ENCODE measurements at places on chromosomes 4 and X. TPM values are rescaled to one million over a fixed set of nuclear protein-coding genes. Genes with fewer than 3 reads are reported as not detected.

- DNase-seq: no peak
- H3K27me3 ChIP-seq: no peaks in the 10 kb centered on the region
- peaks cover 17% of the 10 kb centered on the region for H3K4me1 ChIP-seq
- H3K4me3 ChIP-seq: no peak overlapping the region
- no peaks in the 10 kb centered on the region for H3K36me3 ChIP-seq
- no peak overlapping the region for H3K27ac ChIP-seq
Measured at GRCh38 chr4:119106036-119107000, 29.3 kb upstream of the MYOZ2 start.

- no peak for DNase-seq
- H3K27me3 ChIP-seq: no peaks in the 10 kb centered on the region
- no peak overlapping the region for H3K27ac ChIP-seq
- H3K4me3 ChIP-seq: no peak overlapping the region
Measured at GRCh38 chrX:109345856-109346255, 136.0 kb downstream of the GUCY2F start.

NBDY gene
- total RNA-seq: 5.8 TPM

DNA sequence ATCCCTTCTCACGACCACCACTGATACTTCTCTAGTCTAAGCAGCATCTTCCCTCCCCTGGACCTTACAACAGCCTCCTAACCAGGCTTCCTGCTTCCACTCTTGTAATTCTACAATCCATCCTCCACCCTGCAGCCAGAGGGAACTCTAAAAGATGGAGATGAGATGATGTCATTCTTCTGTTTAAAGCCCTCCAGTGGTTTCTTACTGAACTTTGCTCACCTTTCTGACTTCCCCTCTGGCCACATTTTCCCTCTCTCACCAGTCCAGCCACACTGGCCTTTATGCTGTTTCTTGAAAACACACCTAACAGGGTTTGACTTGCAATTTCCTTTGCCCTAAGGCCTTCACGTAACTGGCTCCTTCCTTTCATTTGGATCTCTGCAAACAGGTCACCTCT is 191.4 kb upstream of the NHS start:
- no peaks in the 10 kb centered on the region for H3K36me3 ChIP-seq
- no peak overlapping the region for H3K27ac ChIP-seq
- H3K4me1 ChIP-seq: no peaks in the 10 kb centered on the region
- H3K27me3 ChIP-seq: no peaks in the 10 kb centered on the region

GCNA gene
- 2.3 TPM for total RNA-seq

DNA sequence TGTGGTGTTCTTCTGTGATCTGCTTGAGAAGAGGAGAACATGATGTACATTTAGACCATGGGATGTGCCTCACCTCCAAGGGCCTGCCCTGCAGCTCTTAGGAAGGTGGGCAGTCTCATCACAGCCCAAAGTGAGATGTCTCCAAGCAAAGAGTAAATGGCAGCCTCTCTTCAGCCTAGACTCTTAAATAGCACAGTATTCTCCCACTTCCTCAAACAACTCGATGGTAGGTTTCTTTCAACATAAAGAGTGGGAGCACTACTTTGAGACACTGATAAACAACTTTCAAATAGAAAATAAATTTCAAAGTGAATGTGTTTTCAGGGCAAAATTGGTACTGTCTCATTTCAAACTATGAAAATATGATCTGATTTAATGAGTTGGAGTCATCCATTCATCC is 35.2 kb downstream of the EDNRA start:
- no peak overlapping the region for H3K27ac ChIP-seq
- H3K27me3 ChIP-seq: no peaks in the 10 kb centered on the region
- no peak for DNase-seq
- no peaks in the 10 kb centered on the region for H3K36me3 ChIP-seq
- H3K4me3 ChIP-seq: no peak overlapping the region

- peak overlapping the region; percentile 83 for H3K27ac ChIP-seq
- peak overlapping the region; percentile 44 for H3K4me3 ChIP-seq
- no peaks in the 10 kb centered on the region for H3K27me3 ChIP-seq
- H3K36me3 ChIP-seq: no peaks in the 10 kb centered on the region
- peaks cover 10% of the 10 kb centered on the region for H3K4me1 ChIP-seq
Measured at GRCh38 chr4:113293043-113293560, 243.6 kb downstream of the ANK2 start.

SYP gene
- total RNA-seq: 0.17 TPM

DNA sequence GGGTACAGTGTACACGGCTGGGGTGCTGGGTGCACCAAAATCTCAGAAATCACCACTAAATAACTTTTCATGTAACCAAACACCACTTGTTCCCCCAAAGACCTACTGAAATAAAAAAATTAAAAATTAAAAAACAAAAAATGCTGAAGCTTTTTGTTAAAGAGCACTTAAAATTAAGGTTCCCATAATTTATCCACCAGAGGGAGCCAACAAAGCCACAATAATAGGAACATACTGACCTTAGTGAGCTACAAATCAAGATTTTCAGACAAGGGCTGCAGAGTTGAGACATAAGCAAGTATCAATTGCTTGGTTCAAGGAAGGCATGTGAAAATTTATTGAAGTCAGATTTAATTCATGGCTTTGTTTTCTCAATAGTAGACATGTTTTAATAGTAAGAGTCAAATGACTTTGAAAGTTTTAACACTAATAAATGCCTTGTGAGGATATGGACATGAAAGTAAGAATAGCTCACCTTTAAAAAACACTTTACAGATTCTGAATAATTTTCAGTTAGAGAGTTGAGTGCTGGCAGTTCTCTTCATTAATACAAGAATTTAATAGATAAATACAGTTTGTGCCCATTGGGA is 43.0 kb upstream of the SCOC start:
- H3K27ac ChIP-seq: no peak overlapping the region
- H3K36me3 ChIP-seq: no peaks in the 10 kb centered on the region
- no peak overlapping the region for H3K4me3 ChIP-seq
- no peaks in the 10 kb centered on the region for H3K27me3 ChIP-seq

GRCh38 chr4:129641179-129641578 is 545.2 kb downstream of the C4orf33 start:
- no peaks in the 10 kb centered on the region for H3K36me3 ChIP-seq
- H3K27me3 ChIP-seq: no peaks in the 10 kb centered on the region
- peak; percentile 34 for DNase-seq
- H3K4me1 ChIP-seq: no peaks in the 10 kb centered on the region

DNA sequence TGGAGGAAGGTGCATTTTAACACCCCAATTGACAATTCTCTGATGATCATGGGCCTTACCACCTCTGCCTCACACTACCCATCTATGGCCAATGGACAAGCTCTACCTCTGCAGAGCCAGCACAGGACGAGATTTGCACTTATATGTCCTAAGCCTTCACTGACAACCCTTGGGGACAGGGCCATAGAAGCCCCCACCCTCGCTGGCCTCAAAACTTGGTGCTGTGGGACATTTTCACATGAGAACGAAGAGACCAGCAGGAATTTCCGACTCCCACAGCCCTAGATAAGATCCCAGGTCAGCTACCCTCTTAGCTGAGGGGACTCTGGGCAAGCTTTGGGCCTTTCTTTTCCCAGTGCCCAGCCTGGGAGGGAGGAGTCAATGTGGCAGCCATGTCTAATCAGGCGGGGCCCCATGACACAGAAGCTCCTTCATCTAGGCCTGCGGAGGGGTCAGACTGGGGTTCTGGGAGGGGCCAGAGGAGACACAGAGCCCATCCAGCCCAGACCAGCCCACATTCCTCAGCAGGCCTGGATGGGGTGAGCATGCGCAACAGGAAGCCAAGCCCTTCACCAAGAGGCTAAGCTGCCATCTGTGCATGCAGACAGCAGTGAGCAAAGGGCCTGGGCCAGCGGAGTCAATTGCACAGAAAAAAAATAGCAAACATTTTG is 12.1 kb downstream of the PJA1 start:
- H3K4me1 ChIP-seq: no peaks in the 10 kb centered on the region
- no peak for DNase-seq
- no peaks in the 10 kb centered on the region for H3K27me3 ChIP-seq
